Naive thymus-derived CD8-positive, alpha-beta T cell (primary cell): ENCODE measurements at places on chromosomes 7 and 10. TPM values are rescaled to one million over a fixed set of nuclear protein-coding genes. Genes with fewer than 3 reads are reported as not detected.

The VDAC2 gene
- 93.7 TPM for total RNA-seq

- no peak for DNase-seq
Measured at GRCh38 chr7:23544913-23545354, 13.2 kb upstream of the TRA2A start.

DNA sequence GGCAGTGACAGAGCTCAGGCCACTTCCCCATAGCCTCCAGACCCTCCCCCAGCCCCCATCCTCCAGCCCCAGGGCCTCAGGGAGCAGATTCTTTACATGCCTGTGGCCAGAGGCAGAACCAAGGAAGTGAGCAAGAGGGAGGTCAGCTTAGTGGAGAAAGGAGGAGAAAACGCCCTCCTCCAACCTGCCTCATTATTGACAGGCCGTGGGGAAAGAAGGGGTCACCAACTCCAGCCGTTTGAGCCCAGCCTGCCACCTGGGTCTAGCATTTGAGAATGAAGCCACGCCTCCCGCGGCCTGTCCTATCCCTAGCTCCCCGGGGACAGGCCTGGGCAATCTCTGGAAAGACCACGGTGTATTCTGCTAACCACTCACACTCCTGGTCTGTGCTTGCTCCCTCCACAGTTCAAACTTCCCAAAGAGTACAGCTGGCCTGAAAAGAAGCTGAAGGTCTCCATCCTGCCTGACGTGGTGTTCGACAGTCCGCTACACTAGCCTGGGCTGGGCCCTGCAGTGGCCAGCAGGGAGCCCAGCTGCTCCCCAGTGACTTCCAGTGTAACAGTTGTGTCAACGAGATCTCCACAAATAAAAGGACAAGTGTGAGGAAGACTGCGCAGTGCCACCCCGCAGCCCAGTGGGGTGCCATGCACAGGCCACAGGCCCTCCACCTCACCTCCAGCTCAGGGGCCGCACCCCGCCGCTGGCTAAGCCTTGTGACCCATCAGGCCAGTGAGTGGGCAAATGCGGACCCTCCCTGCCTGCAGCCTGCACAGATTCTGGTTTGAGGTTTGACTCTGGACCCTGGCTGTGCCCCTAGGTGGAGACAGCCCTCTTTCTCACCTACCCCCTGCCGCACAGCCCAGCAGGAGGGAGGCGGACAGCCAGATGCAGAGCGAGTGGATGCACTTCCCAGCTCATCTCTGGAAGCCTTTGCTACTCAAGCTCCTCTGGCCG is 14.3 kb upstream of the TRIM8 start:
- DNase-seq, result no peak

DNA sequence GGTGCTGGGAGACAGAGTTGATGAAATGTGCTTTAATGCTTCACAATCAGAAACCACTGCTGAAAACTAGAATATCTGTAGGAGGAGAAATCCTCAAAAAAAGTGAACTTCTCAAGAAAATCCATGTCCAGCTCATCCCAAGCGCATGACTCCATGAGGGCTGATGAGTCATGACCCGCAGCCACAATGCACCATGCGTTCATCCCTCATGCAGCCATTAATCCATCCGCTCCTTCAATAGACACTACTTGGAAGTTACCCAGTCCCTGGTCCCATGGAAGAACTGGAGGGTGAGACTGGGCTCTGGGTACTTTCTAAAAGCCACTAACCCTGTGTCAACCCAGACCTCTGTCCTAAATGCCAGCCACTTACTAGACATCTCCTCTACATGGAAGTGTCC is 24.4 kb downstream of the TMEM273 start:
- DNase-seq, result no peak

The NRP1 gene
- total RNA-seq, result 0.60 TPM

The SEPTIN7 gene
- total RNA-seq, result 244 TPM

DNA sequence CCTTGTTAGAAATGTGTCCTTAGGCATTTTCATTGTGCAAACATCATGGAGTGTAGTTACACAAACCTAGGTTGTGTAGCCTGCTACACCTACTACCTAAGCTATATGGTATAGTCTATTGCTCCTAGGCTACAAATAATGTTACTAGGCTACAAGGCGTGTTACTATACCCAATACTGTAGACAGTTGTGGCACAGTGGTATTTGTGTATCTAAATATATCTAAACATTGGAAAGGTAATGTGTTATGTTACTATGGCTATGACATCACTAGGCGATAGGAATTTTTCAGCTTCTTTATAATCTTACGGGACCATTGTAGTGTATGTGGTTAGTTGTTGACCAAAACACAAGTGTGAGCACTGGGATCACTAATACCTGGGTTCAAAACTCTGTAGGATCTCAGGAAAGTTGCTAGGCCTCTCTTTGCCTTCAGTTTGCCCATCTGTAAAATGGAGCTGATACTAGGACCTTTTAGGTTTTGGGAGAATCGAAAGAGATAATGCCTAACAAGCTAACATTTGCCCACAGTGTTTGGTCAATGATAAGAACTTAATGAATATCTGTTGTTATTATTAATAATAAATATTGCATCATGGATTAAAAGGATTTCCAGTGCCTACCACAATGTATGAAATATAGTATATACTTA is 2.7 kb downstream of the BICC1 start:
- no peak for DNase-seq

The SDK1 gene
- total RNA-seq, result 0.11 TPM

The SUGCT gene
- total RNA-seq, result 2.1 TPM

GRCh38 chr10:85609509-85609908 is 757.1 kb downstream of the GRID1 start:
- no peak for DNase-seq

DNA sequence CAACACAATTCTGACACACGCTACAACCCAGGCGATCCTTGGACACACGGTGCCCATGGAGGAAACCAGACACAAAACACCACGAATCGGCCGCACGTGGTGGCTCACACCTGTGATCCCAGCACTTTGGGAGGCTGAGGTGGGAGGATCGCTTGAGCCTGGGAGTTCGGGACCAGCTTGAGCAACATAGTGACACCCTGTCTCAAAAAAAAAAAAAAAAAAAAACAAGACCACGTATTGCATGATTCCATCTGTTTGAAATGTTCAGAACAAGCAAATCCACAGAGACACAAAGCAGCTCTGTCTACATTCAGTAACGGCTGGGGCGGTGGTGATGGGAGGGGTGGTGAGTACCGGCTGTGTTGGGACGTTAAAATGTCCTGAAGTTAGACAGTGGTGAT is 25.2 kb downstream of the ADAP1 start:
- no peak for DNase-seq

The EVX1 gene
- total RNA-seq, result not detected

DNA sequence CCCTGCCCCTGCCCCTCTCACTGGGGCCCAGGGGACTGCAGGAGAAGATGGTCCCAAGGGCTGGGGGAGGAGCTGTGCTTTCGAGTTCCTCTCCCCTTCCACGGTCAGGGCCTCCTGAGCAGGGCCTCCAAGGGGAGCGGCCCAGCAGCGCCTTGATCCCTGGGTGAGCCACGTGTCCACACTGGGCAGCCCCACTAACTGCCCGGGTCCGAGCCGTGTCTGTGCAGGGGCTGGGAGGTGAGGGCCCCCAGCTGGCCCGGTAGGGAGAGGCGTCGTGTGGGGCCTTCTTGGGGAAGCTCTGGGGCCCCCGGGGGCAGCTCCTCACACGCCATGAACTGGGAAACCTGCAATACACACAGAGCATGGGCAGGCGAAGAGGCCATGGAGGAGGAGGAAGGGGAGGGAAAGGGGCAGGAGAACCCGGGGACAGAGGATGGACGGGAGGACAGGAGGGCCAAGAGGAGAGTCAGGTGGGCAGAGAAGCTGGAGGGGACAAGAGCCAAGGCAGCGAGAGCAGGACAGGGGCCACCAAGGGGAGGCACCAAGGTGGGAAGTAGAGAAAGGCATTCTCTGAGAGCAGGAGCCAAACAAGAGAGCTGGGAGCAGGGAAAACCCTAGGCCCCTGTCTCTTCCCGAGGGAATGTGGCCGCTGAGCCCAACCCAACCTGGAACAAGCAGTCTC is 32.8 kb downstream of the KCNH2 start:
- no peak for DNase-seq

DNA sequence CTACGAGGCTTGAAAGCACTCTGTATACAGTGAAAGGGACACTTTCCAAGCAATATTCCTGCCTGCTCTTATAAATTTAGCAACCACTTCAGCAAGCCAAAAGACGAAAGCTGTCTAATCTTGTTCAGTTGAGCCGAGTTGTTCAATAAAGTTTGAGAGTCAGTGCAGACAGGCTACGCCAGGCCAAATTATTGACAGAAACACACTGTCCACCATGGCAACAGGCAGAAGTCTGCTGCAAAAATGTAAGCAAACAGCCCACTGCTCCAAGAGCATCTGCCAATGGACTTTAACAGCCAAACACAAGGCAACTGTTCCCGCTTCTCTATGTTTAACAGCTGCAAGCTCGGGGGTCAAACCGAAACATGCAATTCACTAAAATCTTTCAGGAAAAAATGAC is 85.7 kb downstream of the GLI3 start:
- no peak for DNase-seq

The GJD4 gene
- not detected for total RNA-seq

GRCh38 chr7:34190299-34190698 is 285.0 kb downstream of the BMPER start:
- no peak for DNase-seq

- DNase-seq, result no peak
Measured at GRCh38 chr10:1657479-1657878, 79.8 kb downstream of the ADARB2 start.

The DUSP5 gene
- 1.1 TPM for total RNA-seq

The INA gene
- not detected for total RNA-seq

- DNase-seq, result no peak
Measured at GRCh38 chr10:89651205-89651915, 6.3 kb upstream of the PANK1 start.

DNA sequence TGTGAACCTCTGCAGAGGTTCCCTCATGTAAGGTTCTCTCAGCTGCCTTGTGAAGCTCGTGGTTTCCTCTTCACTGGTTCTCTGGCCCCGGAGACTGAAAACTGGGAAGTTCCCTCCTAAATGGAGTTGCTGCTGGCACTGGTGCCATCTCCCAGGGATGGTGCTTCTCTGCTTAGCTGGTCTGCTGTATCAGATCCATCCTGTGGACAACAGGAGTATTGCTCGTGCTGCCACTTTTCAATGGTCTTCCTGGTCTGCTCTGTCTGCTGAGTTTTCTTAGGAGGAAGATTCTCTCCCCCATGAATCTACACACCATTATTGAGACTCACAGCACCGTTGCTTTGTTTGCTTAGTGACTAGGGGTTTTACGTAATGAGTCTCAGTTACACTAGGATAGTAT is 247.8 kb downstream of the OTUD1 start:
- DNase-seq, result no peak

DNA sequence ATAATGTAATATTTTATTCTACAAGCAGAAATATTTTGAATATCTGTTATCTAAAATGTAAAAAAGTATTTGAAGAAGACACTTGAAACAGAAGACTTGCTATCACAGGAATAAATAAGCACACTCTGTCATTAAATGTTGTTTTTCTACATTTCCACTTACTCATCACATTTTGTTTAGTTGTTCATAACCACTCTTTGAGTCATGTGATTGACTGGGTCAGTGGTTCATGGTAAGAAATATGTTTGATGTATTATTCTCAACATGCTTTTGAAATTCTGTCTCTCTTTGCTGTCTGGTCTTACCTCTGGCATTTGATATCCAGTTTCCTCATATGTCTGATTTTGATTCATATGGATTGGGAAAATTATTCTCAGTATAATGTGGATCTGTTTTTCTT is 171.8 kb downstream of the SUGCT start:
- no peak for DNase-seq

GRCh38 chr10:132708441-132708840 is 77.5 kb downstream of the NKX6-2 start:
- DNase-seq, result no peak

- DNase-seq, result no peak
Measured at GRCh38 chr10:110442746-110443145, 55.0 kb upstream of the DUSP5 start.

The LRRD1 gene
- not detected for total RNA-seq

The PLAU gene
- total RNA-seq, result 0.26 TPM

The GBX1 gene
- total RNA-seq, result not detected

DNA sequence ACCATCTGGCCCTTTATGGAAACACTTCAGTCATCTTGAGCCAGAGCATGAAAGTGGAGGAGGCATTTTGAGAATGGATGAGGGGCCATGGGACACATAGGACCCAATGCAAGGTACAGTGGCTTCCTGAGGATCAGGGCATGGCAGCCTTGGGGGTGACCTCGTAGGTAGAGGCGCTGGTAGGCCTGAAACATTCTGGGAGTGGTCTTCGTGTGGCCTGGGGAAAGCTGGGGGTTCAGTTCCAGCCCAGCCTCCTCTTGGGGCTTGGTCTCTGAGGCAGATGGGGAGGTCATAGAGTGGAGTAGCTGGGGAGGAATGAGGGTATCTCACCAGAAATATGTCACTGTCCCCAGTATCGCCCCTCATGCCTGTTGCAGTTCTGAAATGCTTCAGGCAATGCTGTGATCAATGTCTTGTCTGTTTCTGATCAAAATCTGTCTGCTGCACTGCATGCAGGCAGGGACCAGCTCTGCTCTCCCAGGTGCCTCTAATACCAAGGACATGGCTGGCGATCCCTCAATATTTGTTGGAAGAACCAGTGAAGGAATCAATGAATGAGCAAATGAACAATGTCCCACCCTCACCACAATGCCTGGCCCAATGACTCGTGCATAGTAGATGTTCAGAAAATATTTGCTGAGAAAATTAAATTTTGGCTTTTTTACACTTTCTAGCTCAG is 90.9 kb downstream of the CHST15 start:
- DNase-seq, result no peak

GRCh38 chr10:78405231-78405630 is 371.6 kb downstream of the RPS24 start:
- no peak for DNase-seq

GRCh38 chr7:159040146-159040545 is 104.5 kb downstream of the VIPR2 start:
- no peak for DNase-seq

DNA sequence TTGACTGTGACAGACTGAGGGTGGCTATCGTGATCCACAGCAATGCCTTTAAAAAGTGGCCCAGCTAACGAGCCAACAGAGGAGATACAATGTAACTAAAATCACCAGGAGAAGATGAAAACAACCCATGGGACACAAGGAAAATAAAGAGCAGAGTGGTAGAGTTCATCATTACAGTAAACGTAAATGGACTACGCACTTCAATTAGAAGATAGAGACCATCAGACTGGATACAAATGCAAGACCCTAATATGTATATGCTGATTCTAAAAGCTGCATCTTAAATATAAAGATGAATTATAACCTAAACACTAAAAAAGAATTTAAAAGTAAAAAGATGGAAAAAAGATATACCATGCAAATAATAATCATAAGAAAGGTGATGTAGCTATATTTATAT is 6.6 kb upstream of the STK32C start:
- no peak for DNase-seq

DNA sequence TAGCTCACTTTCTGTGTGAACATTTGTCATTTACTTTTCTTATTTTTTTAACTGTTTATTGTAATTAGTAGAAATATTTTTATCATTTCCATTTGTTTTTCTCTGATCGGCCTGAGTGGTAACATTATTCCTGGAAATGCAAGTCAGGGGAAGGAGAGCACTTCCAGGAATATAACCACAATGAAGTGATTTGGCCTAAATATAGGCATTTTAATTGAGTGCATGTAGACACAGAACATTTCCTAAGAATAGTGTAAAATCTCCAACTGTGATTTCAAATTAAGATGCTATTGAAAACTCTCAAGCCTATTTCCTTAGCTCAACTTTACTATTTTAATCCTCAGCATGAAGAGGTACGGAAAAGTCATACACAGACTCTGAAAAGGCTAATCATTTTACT is 86.5 kb upstream of the SKAP2 start:
- no peak for DNase-seq
